ENCODE measurements at places on chromosomes 2 and 18.
A peak's percentile ranks its signal among the peaks of the same experiment; 100 is the strongest.

- H3K36me3 ChIP-seq = no peaks in the 10 kb centered on the region
- DNase-seq = no peak
- H3K4me3 ChIP-seq = no peak overlapping the region
- peaks cover 75% of the 10 kb centered on the region for H3K27me3 ChIP-seq
Observed at GRCh38 chr2:172106108-172106961, 3.6 kb upstream of the DLX2 start.

DNA sequence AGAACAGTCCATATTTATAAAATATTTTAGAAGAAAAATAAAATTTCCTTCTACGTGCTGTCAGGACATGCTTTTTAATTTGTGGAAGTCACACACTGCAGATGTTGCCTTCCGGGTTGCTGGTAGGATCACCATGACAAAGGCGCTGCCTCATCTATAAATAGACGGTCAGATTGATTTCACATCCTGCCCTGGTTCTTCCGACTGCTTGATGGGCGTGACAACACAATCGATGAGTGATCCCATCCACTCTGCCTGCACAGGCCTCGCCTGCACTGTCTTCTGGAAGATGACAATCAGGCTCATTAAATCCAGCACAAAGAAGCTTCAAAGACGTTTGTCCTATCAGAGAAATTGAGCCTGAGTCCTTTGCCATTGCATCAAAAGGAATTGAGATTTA, 318.9 kb upstream of the TRIB2 start:
- H3K27ac ChIP-seq = no peak overlapping the region
- H3K36me3 ChIP-seq = no peaks in the 10 kb centered on the region
- H3K27me3 ChIP-seq = no peaks in the 10 kb centered on the region
- no peaks in the 10 kb centered on the region for H3K4me1 ChIP-seq
- no peak for DNase-seq

- no peak overlapping the region for H3K27ac ChIP-seq
- H3K4me3 ChIP-seq = no peak overlapping the region
- H3K36me3 ChIP-seq = no peaks in the 10 kb centered on the region
- no peaks in the 10 kb centered on the region for H3K4me1 ChIP-seq
Observed at GRCh38 chr2:3604991-3605961, 10.4 kb downstream of the COLEC11 start.

DNA sequence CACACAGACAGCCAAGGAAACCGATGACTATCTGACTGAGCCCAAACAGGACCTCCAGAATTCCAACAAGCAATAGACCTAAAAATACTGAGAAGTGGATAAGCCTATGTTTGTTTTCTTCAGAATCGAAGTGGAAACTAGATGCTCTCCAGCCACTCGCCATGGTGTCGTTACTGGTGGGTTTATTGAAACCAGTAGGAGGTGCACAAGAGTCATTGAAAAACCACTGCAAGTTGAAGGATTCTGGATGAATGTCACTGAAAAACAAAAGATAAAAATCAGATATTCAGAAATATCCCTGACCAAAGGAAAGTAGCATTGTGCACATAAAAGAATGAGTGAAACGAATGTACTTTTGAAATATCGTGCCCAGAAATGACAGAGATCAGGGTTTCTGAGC, 15.3 kb downstream of the TM4SF20 start:
- no peak overlapping the region for H3K4me3 ChIP-seq
- no peak overlapping the region for H3K27ac ChIP-seq

DNA sequence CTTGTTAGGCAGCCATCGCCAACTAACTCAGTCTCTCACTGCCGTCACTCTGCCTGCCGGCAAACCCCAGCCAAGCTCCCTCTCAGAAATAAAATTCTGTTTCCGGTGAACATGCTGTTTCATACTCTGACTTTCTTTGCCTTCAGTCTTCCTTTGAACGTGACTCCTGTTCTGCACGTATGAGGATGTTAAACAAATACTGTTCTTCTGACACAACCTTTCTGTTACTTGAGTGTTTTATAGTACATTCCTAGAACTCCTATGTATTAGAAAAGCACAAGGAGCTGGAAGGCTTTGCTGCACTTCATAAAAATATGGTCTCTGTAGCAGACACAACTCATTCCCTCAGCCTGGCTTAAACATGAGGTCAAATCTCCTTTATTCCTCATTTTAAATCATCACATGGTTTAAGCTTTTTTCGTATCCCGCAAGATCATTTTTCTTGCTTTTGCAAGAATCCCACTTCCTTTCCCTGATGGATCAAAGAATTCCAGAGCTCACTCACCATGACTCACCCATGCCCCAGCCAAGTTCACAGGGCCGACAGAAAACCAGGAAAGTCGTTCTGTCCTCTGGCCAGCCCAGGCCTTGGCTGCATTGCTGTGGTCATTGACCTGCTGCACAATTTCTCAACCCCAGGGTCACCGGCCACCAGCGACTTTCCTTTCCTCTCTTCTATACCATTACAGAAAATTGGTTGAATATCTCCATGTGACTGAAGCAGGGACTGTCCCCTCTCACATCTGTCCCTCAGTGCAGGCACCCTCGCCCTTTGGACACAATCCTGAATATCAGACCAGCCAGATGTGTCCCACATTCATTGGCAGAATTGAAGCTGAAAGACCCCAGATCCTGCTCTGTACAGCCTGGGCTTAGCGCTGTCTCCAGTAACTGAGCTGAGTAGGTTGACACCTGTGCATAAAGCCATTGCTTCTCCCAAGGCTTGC, 183.1 kb upstream of the ARL4C start:
- H3K4me3 ChIP-seq = no peak overlapping the region
- no peak for DNase-seq
- H3K27ac ChIP-seq = peak overlapping the region; percentile 41
- H3K27me3 ChIP-seq = no peaks in the 10 kb centered on the region
